ENCODE measurements at places on chromosomes 2 and 18.

GRCh38 chr2:119252186-119253113 is 28.8 kb downstream of the STEAP3 start:
- DNase-seq: no peak

DNA sequence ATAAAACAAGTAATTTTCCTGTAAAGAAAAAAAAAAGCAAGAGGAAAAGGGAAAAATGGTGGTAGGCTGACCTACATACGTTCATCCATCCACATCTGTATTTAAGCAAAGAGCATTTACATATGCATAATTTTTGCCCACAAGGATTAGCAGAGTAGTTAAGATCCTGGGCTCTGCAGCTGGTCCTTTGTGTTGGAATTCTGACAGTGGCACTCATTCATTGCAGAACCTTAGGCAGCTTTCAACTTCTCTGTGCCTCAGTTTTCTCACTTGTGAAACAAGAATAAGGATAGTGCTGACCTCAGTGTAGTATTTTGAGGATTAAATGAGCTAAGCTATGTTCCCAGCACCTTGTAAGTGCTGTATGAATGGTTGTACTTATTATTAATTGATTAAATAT is 211.3 kb downstream of the ARL4C start:
- peak; percentile 31 for DNase-seq

DNA sequence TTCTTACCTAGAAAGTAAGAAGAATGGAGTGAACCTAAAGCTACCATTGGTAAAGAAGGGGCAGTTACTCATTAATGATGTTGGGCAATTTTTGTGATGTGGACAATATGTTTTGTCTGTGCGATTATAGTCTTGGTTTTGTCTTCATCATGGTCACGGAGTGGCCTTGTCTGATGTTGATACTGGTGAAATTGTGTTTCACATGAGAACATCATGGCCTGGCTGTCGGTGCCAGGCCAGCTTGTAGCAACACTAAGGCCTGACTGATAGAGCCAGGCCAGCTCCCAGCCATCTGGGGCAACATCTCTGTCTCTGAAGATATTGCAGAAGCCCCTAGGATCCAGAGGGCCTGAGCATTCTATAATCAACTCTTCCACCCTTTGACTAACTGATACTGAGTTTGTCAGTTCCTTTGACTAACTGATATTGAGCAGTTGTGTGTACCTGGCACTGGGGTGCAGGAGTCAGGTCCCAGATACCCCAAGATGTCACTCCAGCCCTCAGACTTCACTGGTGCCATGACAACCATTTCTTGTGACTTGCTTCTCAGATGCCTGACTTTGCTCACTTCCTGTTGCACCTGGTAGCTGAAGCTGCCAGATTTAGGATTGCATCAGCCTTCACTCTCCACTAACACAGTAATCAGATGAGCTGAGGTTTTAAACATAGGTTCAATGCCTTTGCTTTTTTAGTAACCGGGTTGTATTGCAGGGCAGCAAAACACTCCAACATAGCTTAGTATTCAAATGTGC is 62.5 kb downstream of the RPIA start:
- no peak for DNase-seq

- DNase-seq: no peak
These were observed 90.1 kb downstream of the EPAS1 start for GRCh38 chr2:46387292-46387691.

GRCh38 chr2:66559672-66560071 is 124.7 kb downstream of the MEIS1 start:
- no peak for DNase-seq

DNA sequence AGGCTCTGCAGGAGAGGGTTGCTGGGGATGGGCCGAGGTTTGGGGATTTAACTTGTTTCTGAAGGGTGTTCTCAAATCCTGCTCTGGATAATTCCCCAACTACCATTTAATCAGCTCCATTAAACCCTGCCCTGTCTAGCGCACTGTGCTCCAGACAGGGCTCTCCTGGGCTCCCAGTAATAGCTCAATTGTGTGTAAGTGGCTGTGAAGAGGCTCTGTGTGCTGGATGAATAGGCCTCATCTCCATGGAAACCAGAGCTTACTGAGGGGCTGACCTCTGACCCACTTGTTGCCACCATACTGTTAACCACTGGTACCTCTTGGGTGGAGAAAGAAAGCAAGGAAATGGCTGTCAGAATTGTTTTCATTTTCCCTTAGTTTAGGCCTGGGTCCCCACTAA is 92.9 kb downstream of the TGOLN2 start:
- peak; percentile 62 for DNase-seq
